ENCODE measurements at places on chromosomes 4 and X.

- DNase-seq = no peak
Observed at GRCh38 chrX:71606536-71607216, 11.6 kb downstream of the CXCR3 start.

- DNase-seq = no peak
Observed at GRCh38 chrX:40809210-40809609, 73.9 kb upstream of the MED14 start.

- DNase-seq = no peak
Observed at GRCh38 chrX:11577603-11578002, 88.1 kb downstream of the ARHGAP6 start.

GRCh38 chrX:119690921-119691716 is 1.8 kb downstream of the SEPTIN6 start:
- no peak for DNase-seq

DNA sequence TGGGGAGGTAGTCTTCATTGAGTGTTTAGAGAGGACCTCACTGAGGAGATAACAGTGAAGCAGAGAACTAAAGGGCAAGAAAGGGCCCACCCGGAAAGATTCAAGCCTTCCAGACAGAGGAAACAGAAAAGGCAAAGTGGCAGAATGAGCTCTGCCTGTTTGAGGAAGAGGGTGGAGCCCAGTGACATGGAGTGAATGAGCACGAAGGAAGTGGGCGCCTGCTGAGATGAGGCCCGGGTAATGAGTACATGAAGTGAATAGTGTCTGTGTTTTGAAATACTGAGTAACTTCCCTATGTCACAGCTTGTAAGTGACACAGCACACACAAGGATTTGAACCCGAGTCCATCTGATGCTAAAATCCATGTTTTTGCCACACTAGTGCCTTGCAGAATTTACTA is 32.5 kb upstream of the TLR2 start:
- DNase-seq = no peak

DNA sequence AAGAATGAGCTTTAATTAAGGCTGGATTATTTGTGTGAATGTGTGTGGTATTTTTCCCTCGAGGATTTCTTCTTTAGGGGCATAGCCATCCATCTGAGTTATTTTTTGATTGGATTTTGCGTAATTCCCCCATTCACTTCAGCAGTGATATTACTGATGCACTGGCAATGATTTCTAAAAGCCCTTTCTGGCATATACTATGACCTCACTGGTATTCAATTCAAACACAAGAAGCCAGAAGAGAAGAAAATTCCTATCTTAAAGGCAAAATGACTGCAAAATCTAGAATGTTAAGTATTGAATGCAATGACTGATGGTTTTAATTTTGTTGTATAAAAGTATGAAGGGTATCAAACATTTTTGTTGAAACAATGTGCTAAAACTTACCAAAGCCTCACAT is 71.1 kb upstream of the DDIT4L start:
- no peak for DNase-seq

GRCh38 chrX:65752294-65752693 is 84.8 kb downstream of the MSN start:
- no peak for DNase-seq

DNA sequence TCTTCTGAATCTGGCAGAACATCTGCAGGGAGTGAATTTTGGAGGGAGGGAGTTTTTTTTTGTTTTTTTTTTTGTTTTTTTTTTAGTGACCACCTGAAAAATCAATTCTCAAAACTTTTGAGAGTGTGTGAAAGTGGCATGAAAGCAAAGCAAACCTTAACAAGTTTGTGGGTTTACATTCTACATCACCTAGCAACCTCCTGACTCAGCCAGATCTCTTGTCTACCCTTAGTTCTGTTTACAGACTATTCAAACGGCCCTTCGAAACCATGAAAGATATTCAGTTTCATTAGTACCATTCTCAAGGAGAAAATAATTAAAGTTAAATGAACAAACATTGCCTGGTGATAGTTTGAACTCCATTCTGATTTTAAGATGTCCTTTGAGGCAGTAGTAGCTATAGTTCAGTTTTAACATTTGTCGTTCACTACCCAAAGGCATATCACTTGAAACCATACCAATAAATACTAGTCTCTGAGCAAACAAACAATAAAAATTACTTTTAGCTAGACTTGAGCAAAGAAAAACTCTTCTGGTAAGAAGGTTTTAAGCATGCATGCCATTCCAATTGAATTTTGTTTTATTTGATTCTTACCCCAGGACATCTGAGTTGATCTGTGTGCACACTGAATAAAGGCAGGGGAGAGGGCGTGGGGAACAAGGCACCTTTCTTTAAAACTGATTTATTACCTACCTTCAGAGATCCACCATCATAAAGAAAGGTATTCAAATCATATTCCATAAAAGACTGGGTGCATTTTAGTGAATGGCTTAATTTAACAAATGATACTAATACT is 137.7 kb downstream of the ARX start:
- DNase-seq = no peak

GRCh38 chr4:40489961-40490360 is 139.7 kb downstream of the RBM47 start:
- DNase-seq = no peak

- no peak for DNase-seq
Observed at GRCh38 chr4:119209077-119209476, 3.4 kb upstream of the USP53 start.

DNA sequence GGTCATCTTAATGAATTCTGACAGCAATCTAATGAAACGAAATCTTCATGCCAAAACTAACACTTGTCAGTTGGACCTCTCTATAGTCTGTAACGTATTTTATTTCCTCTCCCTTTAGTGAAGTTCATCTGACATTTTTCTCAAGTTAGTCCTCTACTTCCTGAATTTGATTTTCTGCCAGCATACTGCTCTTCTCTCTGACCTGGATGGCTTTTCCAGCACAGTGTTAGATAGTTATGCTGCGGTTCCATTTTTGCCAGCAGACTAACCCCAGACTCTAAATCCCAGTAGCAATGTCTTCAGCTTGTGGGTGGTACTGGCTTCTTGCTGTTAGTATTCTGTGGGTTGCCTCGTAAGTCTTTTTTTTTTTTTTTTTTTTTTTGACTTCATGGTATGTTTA is 146.7 kb upstream of the VEGFC start:
- DNase-seq = no peak

GRCh38 chr4:33467291-33467690 is 2747.1 kb downstream of the PCDH7 start:
- DNase-seq = no peak

- no peak for DNase-seq
Observed at GRCh38 chrX:48468693-48469691, 1.1 kb downstream of the SLC38A5 start.

DNA sequence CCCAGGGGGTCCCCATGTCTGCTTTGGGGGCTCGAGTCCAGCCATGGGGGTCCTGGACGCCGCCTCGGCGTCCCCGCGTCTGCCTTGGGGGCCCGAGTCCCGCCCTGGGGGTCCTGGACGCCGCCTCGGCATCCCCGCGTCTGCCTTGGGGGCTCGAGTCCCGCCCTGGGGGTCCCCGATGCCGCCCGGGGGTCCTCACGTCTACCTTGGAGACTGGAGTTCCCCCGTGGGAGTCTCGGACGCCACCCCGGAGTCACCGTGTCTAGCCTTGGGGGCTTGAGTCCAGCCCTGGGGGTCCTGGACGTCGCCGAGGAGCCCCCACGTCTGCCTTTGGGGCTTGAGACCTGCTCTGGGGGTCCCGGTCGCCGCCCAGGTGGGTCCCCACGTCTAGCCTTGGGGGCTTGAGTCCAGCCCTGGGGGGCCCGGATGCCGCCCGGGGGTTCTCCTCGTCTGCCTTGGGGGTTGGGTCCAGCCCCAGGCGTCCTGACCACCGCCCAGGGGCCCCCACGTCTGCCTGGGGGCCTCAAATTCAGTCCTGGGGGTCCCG is 1.1 kb upstream of the GTPBP6 start:
- DNase-seq = peak; percentile 71

DNA sequence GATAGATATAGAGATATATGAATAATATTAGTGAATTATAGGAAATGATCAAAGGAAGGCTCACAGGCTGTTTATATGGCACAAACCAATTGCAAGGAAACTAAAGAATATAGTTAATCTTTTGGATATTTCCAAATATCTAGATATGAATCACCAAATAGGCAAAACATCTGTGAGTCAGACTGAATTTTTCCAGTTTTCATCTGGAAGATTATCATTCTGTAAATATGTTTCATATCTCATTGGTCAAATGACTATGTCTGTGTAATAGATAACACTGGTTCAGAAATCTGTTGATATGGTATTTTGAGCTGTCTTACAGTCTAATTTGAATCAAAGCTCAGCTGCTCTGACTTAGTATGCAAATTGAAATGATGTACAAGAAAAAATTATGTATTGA is 303.6 kb downstream of the FAM133A start:
- no peak for DNase-seq

DNA sequence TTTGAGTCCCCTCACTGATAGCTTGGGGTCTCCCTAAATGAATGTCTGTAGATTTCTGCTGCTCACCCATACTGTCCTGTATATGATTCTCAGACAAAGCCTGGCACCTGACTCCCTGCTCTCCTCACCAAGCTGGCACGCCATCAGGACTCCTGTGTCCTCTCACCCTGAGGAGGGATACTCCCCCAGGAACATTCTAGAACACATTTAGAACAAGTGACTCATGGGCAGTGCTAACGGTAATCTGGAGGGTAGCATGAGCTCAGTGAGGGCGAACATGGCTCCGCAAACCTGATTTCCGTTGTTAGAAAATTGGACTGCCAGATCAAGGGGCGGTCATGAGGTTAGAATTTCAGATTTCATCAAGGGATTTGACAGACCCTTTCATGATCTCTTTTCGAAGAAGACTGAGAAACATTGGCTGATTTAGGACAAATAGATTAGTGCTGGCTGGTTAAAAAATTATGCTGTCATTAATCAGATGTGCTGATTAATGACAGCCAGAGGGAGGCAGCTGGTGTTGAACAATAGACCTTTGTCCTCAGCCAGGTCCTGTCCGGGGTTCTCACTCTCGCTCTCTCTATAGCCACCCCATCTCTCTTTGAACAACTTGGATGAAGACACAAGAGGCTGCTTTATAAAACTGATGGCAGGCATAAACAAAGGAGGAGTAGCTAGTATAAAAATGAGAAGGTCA is 244.3 kb downstream of the PTTG2 start:
- DNase-seq = no peak

- no peak for DNase-seq
Observed at GRCh38 chr4:23966725-23967124, 76.9 kb upstream of the PPARGC1A start.

DNA sequence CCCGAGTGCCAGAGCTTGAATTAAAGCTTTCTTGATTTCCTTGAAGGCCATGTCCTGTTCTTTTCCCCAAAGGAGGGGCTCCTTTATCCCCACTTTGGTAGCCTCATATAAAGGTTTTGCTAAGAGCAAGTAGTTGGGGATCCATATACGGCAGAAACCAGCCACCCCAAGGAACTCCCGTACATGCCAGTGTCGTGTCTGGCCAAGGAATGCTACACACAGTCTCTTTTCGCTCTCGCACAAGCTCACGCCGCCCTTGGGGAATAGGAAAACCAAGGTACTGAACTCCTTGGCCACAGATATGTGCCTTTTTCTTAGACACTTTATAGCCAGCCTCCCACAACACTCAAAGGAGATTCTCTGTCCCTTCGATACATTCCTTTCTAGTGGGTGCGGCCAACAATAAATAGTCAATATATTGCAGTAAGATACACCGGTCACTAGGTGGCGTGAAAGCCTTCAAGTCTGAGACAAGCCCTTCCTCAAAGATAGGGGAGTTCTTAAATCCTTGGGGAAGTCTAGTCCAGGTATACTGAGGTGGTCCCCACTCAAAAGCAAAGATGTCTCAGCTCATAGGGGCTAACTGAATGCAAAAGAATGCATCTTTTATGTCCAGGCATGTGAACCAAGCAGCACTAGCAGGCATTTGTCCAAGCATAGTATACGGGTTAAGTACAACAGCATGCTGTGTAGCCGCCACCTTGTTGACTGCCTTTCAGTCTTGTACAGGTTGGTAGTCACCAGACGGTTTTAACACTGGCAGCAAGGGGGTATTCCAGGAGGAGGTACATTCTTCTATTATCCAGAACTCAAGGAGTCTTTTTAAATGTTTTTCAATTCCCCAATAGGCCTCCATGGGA is 57.8 kb upstream of the XAGE1B start:
- no peak for DNase-seq

- DNase-seq = no peak
Observed at GRCh38 chrX:9476810-9477575, 12.1 kb downstream of the TBL1X start.

DNA sequence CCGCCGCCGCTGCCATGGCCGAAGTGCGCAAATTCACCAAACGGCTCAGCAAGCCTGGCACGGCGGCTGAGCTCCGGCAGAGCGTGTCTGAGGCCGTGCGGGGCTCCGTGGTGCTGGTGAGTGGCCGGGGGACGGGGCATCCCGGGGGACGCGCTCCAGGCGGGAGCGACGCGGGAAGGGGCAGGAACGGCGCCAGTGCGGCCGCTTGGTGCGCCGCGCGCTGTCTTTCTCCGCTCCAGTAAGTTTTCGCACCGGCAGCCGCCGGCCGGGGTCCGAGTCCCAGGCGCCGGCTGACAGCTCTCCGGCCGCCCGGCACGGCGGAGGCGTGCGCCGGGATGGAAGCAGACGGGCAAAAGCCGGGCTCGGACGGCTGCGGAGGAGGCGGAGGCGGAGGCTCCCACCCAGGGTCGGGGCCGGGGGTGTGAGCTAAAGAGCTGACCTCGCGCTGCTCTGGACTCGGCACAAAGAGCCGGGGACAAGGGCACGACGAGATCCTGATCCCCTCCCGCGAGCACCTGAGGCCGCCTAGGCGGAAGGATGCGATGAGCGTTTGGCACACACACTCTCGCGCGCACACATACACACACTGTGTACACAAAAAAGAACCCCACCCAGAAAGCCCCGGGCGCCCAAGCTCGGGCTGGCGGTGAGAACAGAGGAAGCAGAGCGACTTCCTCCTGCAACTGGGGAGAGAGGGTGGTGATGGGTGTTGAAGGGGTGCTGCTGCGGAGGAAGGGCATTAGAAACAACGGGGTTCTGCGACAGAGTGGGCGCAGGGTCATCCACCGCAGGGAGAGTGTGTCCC is 545 bp downstream of the DOCK11 start:
- DNase-seq = no peak
